ENCODE measurements at places on chromosomes 13 and 19.

DNA sequence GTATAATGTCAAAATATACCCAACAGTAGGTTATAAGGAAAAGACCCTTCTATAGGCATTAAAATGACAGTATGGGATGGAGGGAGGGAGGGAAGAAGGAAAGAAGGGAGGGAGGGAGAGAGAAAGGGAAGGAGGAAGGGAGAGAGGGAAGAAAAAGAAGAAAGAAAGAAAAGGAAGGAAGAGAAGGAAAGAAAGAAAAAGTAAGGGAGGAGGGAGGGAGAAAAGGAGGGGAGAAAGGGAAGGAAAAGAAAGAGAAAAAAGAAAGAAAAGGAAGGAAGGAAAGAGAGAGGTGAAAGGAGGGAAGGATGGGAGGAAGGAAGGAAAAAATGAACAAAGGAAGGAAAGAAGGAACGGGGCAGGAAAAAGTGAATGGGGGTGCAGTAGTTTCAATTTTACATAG, 35.3 kb upstream of the CACNA1A start:
- DNase-seq: no peak

- DNase-seq: no peak
Observed at GRCh38 chr13:43730642-43731041, 56.1 kb downstream of the ENOX1 start.

- no peak for DNase-seq
Observed at GRCh38 chr19:7112675-7113074, 43.2 kb downstream of the ZNF557 start.

GRCh38 chr13:93045836-93046235, 180.8 kb upstream of the GPC6 start:
- DNase-seq: no peak

- no peak for DNase-seq
Observed at GRCh38 chr13:113028336-113029060, 59.5 kb downstream of the MCF2L start.

DNA sequence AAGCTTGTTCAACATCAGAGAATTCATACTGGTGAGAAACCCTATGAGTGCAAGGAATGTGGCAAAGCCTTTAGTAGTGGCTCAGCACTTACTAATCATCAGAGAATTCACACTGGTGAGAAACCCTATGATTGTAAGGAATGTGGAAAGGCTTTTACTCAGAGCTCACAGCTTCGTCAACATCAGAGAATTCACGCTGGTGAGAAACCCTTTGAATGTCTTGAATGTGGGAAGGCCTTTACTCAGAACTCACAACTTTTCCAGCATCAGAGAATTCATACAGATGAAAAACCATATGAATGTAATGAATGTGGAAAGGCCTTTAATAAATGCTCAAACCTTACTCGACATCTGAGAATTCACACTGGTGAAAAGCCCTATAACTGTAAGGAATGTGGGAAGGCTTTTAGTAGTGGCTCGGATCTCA, 25.2 kb downstream of the ZNF383 start:
- DNase-seq: no peak

DNA sequence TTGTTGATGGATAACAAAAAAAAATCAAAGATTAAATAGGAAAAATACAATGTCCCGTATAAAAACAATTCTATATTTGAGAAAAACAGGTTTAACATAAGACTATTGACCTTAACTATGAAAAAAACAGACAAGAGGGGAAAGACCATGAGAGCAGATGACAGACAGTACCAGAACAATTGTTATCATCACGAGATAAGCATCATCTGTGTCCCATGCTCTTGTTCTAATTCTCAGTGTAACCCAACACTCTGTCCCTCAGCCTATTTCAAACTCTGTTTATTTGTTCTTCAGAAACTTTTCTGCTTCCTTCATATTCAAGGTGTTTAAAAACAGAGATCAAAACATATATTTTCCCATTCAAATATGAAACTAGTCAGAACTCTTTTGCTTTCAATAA, 216.4 kb downstream of the PCDH9 start:
- DNase-seq: no peak

DNA sequence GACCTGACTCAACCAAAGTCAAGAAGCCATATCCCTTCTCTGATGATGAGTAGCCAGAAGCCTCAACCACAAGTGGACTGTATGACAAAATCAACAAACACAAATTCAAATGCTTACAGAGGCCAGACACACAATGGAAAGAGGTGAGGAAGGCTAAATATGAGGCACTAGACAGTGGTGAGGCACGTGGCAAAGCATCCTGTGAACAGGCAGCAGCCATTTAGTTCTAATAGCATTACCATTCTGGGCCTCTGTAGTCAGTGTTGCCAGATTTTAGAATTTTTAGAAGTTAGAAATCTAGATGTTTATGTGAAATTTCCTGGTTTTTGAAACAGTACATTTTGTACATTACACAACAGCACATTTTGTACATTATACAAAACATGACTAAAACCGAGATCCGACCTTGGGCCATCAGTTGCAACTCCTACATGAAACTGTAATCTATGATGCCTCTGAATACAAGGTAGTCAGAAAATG, 403.3 kb downstream of the COG6 start:
- DNase-seq: peak; percentile 38

DNA sequence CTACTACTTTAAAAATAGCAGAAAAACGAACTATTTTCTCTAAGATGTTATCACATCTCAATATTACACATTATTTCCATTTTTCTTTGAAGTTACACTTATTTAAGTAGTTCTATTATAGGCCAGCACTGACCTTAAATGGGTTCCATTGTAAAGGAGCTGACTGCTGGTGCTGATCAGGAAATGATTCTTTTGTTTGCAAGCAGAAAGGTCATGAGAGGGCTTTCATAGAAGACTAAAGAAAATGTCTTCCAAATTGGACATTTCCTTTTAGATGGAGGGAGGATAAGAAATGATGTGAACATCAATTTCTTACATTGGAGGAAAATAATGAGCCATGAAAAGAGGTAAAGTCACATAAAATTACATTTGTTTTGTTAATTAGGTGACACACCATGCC, 96.2 kb downstream of the SUCLA2 start:
- DNase-seq: no peak
